ENCODE measurements at places on chromosomes 3 and 15.
A peak's percentile ranks its signal among the peaks of the same experiment; 100 is the strongest.

DNA sequence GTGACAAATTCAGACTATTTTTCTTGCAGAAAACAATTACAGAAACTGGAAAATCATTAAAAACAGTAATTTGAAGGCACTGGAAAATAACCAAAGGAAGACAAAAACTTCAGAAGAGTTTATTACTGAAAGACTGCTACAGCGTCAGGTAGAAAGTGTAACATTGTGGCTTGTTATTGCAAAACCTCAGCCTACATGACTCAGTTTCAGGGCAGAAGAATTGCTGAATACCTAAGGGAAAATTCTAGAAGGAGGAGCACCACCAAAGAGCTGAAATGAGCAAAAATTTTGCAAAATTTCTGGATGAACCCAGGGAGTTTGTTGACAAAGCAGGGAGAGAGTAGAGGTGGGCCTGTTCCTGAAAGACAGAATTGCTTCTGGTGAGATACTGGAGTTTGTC, 219.6 kb downstream of the C3orf38 start:
- no peak for DNase-seq

GRCh38 chr15:90099868-90100831, 2.1 kb downstream of the IDH2 start:
- peak; percentile 66 for DNase-seq

GRCh38 chr15:29917600-29918597, 95.6 kb upstream of the TJP1 start:
- DNase-seq: no peak

GRCh38 chr15:78537266-78537905, 2.9 kb upstream of the PSMA4 start:
- no peak for DNase-seq

DNA sequence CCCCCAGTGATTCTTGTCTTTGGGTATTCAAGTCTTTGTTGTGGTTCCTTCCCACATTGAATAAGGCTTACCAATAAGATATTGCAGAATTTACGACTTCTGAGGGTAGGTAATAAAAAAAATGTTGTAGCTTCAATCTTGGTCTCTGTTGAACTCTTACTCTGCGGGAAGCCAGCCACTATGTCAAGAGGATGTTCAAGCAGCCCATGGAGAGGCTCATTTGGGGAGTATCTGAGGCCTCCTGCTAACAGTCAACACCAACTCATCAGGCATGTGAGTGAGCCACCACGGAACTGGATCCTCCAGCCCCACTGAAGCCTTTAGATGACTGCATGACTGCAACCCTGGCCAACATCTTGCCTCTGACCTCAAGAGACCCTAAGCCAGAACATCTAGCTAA, 3.2 kb upstream of the TBC1D23 start:
- DNase-seq: no peak

- DNase-seq: no peak
Measured at GRCh38 chr3:24628523-24629258, 134.0 kb upstream of the THRB start.

GRCh38 chr3:8095724-8096123, 405.9 kb upstream of the LMCD1 start:
- DNase-seq: no peak

DNA sequence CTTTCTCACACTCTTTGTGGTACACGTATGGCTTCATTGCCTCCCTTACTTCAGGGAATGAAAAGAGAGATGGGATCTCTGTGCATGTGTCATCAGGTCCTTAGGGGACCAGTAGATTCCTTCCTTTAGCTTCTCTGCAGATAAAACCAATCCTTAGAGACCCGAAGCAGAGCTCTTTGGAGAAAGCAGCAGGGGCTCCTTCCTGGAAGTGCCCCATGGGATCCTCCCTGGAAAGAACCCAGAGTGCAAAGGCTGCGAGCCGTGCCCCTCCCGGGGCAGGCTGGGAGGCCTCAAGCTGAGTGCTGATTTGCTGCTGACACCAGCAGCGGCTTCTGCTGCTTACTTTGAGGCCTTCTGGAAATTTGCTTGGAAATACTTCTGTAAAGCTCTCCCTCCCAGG, 328.6 kb upstream of the RGMA start:
- no peak for DNase-seq

DNA sequence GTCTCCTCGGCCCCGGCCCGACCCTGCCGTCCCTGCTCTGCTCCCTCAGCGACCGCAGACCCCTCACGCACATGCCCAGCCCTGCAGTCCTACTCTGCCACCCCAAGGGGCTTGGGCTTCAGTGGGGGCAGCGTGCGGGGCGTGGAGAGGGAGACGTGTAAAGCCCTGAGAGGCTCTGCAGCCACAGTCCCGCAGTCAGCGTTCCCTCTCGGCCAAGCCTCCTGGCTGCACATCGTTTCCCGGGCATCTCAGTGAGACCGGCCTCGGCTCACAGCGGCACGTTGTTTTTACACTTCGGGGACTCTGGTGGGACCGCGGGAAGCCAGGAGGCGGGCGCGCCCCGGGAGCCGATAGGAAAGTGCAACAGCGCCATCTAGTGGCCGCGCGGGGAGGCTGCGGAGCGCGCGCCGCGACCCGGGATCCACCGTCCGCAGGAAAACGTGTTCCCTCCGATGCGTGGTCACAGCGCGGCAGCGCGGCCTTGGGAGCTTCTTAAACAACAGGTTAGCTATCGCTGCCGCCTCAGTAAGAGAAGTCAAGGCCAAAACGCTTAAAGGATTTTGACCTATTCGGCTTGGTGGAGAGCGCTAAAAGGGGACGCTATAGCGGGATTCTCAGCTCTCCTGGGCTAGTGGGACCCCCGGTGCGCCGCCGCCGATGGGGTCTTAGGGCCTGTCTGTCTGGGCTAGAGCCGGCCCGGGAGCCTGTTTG, 226.8 kb upstream of the IGF1R start:
- peak; percentile 86 for DNase-seq

- DNase-seq: no peak
Measured at GRCh38 chr3:112334691-112335433, 1.9 kb downstream of the CD200 start.

DNA sequence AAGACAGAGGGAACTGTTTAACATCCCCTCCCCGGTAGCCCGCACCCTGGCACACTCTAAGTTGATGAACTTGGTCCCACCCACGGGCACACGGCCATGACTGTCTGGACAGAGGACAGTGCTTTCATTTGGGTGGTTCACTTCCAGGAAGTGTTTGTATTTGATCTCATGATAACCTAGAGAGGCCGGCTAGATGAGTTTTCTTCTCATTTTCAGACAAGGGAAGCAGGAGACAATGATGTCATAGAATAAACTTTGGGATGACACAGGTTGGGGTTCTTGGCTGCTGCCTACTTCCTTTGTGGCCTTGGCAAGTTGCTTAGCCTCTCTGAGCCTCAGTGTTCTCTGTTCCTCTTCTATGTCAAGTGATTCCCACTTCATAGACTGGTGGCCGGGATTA, 16.1 kb upstream of the LYSMD4 start:
- no peak for DNase-seq

GRCh38 chr3:29282427-29283230, 1.8 kb downstream of the RBMS3 start:
- no peak for DNase-seq

GRCh38 chr3:65037861-65038260, 350.1 kb upstream of the ADAMTS9 start:
- no peak for DNase-seq

DNA sequence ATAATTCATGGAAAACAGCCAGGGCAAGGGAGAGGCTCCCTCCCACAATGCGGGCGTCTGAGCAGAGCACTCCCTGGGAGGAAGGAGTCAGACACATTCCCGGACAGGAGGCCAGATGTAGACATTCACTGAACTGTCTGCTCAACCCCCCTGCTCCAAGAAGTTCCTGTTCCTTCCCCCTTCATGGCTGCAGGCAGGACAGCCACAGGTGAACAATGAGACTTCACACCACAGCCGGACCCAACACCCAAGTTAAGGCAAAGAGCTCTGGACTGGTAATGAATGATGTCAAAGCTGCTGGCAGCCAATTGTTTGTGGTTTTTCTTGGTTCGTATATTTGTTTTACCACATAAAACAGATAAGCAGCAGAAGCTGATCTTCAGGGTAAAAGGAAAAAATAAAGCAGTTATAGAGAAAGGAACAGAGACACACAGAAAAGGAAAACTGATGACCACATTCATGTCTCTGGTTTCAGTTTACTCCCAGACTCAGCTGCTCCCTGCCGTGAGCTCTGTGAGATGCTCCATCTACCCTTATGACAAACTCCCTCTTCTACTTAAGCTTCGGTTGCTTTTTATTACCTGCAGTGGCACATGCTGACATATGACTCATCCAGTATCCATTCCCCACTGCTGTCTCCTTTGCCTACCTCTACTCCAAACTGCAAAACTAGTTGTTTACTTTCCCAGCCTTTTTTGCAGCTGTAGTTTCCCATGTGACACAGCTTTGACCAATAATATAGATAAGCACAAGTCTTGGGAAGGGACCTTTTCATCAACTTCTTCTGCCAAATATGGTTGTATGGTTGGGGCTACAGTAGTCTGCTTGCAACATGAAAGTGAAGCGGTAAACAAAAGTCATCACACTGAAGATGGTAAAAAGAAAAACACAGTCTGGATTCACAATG, 33.1 kb downstream of the DZIP1L start:
- no peak for DNase-seq

DNA sequence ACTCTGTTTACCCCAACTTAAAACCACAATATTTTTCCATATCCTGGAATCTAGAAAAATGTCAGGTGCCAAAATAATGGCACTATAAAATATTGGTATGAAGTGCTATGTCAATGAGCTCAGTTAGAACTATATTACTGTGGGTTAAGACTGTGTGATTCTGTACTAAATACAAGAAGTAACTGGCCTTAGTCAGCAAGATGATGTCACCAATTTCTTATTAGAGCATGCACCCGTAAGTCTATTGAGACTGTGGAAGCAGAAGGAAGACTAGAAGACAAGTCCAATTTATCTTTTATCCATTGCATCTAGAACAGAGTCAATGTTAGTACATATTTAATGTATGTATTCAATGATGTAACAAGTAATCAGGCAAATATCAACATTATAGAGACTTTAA, 25.0 kb downstream of the LRRC58 start:
- no peak for DNase-seq

- no peak for DNase-seq
Measured at GRCh38 chr3:43856761-43857160, 166.0 kb downstream of the ABHD5 start.

DNA sequence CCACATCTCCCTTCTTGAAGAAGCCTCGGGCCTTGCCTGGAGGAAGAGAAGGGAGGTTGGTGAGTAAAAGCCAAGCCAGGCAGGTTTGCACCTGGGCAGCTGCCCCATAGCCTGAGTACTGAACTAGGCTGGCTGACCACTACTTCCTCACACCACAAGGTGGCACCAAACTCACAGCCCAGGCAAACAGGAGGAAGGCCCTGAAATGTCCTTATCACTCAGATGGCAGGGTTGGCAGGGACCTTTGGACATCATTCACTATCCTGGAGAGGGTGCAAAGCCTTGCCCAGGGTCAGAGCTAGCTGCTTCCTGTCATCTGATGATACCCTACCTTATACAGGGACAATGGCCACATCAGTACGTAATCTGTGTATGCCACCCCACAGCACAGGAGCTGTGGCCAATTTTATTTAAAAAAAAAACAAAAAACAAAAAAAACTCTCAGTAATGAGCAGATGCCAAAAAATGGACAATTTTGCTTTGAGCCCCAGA, 2.2 kb upstream of the GRAMD2A start:
- peak; percentile 89 for DNase-seq

- no peak for DNase-seq
Measured at GRCh38 chr3:157498371-157498770, 4.8 kb downstream of the VEPH1 start.

DNA sequence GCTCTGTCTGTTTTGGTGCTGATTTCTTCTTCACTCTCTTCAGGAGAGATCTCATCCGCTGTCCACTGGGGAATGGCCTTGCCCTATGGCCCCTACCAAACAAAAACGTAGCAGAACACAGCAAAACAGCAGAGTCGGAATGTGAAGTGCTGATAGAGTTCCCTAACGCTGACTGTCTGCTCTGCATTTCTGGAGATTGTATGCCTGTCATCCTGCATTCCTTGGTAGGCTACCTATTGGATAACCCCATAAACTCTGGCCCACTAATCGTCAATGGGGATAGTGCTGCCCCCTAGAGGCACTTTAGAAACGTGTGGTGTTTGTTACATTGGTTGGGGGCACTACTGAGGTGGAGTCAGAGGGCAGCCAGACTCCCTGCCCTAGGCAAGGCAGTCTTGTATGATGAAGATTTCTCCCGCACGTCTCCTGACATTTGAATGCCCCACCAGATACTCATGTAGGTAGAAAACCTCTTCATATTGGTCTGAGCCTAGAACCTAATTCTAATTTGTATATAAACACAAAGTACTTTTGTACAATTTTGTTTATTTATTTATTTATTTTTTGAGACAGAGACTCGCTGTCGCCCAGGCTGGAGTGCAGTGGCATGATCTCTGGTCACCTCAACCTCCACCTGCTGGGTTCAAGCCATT, 15.6 kb upstream of the MAGEF1 start:
- DNase-seq: peak; percentile 72

DNA sequence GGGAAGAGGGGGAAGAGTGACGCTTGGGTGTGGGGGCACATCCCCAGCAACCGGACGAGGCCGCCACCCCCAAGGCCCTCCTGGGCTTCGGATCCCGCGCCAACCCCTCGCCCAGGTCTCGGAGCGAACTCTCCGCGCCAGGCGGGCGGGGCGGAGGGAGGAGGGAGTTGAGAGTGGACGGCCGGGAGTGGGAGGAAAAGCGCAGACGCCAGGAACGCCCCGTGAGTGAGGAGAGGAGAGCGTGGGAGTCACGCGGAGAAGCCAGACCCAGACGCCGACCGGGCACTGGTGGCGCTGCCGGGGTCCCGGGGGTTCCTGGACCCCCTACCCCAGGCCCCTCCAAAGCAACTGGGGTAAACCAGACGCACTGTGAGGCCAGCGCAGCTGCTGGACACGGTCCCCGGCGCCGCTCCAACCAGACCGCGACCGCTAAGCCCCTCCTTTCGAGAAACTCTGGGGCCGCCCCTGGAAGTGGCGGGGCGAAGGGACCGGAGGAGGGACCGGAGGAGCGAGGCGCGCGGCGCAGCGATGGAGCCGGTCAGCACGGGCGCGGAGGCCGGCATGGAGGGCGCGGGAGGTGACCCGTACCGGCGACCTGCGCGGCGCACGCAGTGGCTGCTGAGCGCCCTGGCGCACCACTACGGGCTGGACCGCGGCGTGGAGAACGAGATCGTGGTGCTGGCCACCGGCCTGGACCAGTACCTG, at the start of gene EFCC1:
Gene EFCC1 (plus strand): TSS at position 204 of the 705 bp plus-strand sequence. CDS start 325 bp downstream, at position 529.
- DNase-seq: no peak

GRCh38 chr3:14199641-14200040, 21.0 kb downstream of the LSM3 start:
- no peak for DNase-seq

- DNase-seq: no peak
Measured at GRCh38 chr3:135084405-135084804, 289.3 kb downstream of the EPHB1 start.

All from activated effector memory CD4-positive, alpha-beta T cell treated with anti-CD3 and anti-CD28 coated beads, Interleukin-2, amount 50 U/mL, for 16 hours (primary cell).